ENCODE measurements at places on chromosomes 1 and 21.
A peak's percentile ranks its signal among the peaks of the same experiment; 100 is the strongest.

DNA sequence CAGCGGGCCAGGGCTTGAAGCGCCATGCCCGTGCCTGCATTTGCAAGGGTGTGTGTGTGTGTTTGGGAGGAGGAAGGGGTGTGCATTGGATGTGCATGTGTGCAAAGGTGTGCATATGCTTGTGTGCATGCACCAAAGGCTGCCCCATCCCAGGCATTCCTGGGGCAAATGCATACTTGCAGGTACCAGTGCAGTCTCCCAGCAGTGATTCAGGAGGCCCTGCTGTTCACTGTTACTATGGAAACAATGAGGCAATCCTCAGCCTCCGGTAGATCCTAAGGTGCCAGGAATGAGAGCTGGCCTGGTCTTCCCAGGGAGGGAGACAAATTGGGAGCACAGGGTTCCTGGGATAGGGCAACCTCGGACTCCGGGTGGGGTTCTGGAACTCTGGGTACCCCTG lies 7.5 kb upstream of the FNDC5 start:
- peak; percentile 62 for DNase-seq

GRCh38 chr1:76082062-76082461 lies 7.5 kb downstream of the ST6GALNAC3 start:
- DNase-seq, result no peak

DNA sequence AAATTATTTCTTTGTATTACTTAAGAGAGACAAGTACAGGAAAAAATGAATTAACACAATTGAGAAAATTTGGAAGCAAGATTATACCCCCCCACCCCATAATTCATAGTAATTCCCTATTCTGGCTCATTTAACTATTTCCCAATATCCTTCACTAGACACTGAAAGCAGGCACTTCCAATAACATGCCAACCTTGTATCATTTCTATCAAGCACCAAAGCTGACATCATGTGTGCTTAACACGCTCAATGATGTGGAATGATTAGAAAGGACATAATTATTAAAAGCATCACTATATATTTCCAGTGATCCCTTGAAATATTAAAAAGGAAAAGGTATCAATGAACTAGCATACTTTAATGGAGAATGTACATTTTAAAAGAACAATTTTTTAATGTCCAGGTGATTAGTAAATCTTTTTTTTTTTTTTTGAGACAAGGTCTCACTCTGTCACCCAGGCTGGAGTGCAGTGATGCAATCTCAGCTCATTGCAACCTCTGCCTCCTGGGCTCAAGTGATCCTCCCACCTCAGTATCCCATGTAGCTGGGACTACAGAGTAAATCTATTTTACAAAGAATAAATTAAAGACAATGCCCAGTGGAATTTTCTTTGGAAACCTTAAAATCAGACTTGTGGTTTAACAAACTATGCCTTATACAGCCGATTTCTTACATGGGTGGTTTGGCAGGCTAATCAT lies 443.9 kb downstream of the DSCAM start:
- no peak for DNase-seq

DNA sequence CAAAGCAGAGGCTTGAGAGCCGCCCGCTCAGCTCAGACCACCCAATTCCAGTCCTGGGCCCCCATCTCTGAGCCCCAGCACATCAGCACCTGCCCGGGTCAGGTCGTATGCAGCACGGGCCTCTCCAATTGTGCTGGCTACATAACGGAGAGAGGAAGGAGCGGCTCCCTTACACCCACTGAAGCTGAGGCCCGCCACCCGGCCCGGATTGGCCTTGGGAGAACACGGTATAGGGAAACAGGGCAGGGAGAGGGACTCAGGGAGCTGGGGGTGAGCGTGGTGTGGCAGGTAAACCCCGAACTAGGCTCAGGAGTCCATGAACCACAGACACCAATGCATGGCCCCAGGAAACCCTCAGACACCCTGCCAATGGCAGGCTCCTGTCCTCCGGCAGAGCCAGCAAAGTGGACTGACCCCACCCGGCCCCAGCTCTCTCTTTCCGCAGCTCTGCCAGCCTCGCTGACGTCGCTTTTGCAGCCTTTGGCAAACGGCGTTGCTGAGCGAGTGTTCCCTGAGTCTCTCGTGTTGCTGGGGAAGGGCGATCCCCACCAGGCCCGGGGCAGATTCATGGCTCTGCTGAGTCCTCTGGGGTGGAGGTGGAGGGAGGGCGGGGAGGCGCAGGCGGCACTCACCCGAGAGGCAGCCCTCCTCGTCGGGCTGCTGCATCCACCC lies 16.5 kb downstream of the MEGF6 start:
- DNase-seq, result no peak

DNA sequence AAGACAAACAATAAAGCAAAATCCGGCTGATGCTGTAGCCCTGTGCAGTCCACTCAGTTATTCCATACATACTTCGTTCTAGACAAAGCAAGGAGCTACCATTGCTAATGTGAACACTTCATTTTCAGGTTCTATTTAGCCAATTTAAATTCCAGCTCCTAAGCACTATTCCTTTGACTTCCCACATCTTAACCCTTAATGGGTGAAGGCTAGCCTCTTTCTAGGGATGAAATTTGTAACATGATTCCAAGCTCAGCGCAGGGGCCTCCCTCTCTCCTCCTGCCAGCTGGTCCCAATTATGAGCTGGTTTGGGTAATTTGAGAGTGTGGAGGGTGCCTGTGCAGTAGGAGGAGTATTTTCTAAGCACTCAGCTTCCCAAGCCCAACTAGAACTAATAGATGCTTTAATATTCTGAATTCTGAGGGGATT lies 53.9 kb upstream of the PTGFRN start:
- DNase-seq, result no peak

DNA sequence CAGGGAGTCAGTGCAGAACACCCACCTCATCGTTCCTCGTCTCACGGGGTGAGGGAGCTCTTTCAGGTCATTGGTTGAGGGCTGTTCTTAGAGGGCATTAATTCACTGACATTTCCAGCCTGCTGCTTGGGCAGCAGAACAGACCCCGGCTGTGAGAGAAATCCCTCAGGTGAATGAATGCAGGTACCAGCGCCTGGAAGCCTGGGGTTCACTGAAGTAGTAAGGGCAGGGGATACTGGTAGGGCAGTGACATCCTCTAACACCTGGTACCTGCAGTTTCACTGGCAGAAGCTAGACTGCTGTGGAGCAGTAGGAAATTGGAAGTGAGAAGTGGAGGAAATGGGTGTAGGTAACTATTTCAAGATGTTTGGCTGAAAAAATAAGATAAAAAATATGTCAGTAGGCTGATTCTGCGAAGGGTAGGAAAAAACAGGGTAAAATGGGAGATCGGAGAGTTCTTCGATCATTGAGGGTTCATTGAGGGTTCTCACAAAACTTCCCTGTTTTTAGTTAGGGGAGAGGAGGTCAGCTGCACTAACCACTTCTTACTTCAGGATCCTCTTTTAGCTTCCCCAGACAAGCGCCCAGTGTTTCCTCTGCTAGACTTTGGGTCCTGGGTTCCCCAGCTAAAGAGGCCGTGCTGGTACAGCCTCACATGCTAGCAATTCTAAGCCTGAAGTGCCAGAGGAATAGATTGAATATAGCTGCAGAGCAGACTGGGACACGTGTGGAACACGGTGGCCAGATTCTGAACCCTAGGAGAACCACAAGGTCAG lies 55.2 kb downstream of the RNF220 start:
- no peak for DNase-seq
